ENCODE measurements at places on chromosomes 13 and 19.

- DNase-seq = no peak
Measured at GRCh38 chr13:98476106-98476505, 100.8 kb downstream of the STK24 start.

DNA sequence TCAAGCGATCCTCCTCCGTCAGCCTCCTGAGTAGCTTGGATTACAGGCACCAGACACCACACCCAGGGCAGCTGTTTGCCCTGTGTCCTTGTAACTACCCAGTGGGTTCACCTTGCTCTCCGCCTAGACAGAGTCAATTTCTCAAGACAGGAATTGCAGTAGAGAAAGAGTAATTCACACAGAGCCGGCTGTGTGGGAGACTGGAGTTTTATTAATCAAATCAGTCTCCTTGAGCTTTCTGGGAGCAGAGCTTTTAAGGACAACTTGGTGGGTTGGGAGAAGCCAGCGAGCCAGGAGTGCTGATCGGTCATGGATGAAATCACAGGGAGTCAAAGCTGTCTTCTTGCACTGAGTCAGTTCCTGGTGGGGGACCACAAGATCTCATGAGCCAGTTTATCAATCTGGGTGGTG is 20.6 kb upstream of the ADGRE1 start:
- no peak for DNase-seq

DNA sequence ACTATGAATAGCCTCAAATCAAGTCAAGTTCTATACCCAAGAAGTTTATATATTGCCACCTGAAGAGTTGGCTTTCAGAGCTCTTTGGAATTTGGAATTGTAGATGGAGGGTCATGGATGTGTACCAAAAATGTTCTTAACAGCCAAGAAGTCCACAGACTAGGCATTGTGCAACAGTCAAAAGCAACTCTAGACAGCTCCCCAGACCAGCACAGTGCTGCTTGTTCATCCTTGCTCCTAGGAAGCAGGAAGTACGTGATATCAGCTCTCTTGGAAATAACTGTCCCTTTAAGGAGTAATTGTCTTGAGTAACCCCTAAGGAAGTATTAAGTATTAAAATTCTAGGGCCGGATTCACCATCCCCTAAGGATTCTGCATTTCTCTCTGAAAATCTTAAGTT is 30.7 kb upstream of the IL17D start:
- no peak for DNase-seq

GRCh38 chr19:40703029-40703755 is 12.7 kb upstream of the NUMBL start:
- DNase-seq = no peak

- peak; percentile 57 for DNase-seq
Measured at GRCh38 chr13:72726726-72727416, 558 bp downstream of the MZT1 start.

GRCh38 chr19:48511800-48512503 is at the start of gene LMTK3:
LMTK3 (minus strand) TSS chr19:48511835; CDS start chr19:48511576, 259 bp downstream.
- DNase-seq = peak; percentile 90

DNA sequence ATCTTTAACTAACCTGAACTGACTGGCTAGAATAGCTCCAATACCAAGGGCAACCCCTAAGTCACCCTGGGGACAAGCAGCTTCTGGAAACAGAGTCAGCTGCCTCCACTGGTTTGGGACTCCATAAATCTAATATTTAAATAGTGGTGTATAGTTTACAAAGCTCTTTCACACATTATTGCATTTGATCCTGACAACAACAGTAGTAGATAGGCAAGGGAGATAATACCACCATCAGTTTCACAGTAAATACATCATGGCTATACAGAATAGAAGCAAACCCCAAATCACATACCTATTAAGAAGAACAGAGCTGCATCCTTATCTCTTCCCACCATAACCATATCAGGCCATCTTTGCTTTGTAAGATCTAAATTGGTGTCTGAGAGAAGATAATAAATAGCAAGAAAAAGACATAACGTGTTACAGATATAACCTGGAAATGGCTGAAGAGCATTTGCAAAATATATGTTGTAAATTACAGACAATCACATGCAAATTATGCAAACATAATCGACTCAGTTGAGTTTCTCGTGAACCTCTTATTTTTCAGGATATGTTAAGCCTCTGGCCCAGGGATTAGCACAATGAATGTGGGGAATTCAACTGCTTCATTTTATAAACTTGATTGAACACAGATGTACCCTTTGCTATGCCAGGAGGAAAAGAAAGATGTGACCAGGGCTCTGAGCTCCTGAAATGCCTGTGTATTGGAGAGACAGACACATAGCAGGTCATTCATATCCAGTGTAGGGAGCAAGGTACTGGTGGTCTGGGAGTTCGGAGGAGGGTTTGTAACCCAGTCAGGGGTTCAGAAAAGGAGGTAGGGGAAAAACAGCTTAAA is 142.5 kb downstream of the SLC7A1 start:
- no peak for DNase-seq

GRCh38 chr19:50384685-50385535 is 763 bp downstream of the POLD1 start:
- DNase-seq = no peak

DNA sequence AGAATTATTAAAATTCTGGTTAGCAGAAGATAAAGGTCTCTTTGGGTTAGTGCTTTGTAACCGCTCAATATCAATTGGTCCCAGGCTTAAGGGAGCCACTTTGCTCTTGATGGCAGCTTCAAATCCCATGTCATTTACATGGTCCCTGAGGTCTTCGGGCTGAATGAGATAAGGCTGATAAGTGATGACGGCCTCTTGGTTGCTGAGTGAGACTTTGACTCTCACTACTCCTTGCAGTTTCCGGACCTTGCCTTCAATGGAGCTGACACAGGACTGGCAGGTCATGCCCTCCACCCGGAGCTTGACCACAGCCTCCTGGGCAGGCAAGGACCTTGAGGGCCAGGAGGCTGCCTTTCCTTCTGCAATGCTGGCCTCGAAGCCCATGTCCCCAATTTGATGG is 36.8 kb downstream of the ATP7B start:
- no peak for DNase-seq

- no peak for DNase-seq
Measured at GRCh38 chr19:12695096-12695495, 1.3 kb downstream of the FBXW9 start.

GRCh38 chr13:74443631-74444030 is 309.4 kb upstream of the KLF12 start:
- no peak for DNase-seq

DNA sequence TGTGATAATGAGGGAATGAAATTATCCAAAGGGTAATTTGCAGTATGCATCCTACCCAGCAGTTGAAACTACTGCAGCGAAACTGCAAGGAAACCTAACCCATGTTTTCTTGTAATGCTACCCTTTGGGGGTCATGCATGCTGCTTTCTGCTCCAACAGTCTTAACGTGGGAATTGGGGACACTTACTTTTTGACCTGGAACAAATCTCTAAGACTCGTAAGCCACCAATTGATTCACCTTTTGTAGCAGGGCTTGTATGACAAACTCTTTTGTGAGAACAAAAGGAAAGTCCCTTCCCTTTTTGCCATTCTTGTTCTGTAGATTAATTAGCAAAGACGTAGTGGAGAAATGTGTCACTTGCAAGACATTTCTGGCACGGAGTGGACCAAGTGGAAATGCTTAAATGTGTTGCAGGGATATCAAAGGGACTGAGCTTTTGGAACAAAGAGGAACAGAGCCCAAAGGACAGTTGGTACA is 27.4 kb downstream of the LRCH1 start:
- no peak for DNase-seq

GRCh38 chr13:66440938-66441337 is 789.2 kb downstream of the PCDH9 start:
- no peak for DNase-seq

DNA sequence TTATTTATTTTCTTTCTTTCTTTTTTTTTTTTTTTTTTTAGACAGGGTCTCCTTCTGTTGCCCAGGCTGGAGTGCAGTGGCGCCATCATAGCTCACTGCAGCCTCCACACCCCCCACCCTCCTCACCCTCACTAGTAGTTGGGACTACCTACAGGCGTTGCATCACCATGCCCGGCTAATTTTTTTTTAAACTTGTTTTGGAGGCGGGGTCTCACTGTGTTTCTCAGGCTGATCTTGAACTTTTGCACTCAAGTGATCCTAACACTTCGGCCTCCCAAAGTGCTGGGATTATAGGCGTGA is 33.6 kb downstream of the GJA3 start:
- DNase-seq = no peak

DNA sequence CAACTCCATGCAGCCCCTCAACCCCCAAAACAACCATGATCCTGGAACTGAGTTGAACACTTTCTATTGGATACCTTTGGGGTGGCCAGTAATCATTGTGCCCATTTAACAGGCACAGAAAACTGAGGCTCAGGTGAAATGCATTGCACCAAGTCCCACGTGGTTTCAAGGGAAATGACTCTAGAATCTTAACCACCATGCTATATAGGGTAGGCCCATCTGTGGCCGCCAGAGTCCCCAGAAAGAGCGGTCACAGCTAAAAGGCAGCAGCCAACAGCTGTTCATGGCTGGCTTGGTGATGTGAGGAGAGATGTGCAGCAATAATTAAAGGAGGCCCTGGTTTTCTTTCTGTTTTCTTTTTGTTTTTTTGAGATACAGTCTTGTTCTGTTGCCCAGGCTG is 2.6 kb downstream of the CNN1 start:
- DNase-seq = no peak

DNA sequence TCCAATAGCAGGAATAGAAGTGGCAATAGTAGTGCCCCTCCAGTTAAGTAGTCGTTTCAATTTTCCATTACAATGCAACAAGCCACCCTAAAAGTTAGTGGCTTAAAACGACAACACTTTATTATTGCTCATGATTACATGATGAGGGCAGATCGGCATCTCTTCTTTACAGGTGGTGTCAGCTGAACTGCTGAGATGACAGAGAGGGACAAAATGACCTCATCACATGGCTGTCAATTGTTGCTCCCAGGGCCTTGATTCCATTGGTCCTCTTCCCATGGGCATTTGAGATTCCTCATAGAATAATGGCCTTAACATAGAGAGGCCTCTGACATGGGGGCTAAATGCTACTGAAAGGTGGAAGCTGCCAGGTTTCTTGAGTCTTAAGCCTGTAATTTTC is 679.8 kb upstream of the KLHL1 start:
- DNase-seq = peak; percentile 3

GRCh38 chr19:12838886-12839756 is 806 bp downstream of the MAST1 start:
- DNase-seq = peak; percentile 49

- no peak for DNase-seq
Measured at GRCh38 chr13:46179491-46179908, 2.5 kb downstream of the LCP1 start.

DNA sequence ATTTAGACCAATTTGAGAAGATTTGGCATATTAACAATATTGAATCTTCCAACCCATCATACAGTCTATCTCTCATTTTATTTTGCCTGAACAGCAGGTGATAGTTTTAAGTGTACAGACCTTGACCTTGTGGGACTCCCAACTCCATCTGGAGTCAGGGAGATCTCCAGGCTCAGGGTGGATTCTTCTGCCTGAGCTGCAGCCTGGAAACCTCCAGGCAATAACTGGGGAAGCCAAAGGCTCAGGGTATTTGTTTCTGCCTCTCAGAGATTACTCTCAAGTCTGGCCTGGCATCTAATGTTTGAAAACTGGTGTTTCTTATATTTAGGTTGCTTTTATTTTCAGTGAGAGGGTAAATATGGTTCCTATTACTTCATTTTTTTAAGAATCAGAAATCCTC is 102.1 kb upstream of the C1QTNF9B start:
- no peak for DNase-seq

DNA sequence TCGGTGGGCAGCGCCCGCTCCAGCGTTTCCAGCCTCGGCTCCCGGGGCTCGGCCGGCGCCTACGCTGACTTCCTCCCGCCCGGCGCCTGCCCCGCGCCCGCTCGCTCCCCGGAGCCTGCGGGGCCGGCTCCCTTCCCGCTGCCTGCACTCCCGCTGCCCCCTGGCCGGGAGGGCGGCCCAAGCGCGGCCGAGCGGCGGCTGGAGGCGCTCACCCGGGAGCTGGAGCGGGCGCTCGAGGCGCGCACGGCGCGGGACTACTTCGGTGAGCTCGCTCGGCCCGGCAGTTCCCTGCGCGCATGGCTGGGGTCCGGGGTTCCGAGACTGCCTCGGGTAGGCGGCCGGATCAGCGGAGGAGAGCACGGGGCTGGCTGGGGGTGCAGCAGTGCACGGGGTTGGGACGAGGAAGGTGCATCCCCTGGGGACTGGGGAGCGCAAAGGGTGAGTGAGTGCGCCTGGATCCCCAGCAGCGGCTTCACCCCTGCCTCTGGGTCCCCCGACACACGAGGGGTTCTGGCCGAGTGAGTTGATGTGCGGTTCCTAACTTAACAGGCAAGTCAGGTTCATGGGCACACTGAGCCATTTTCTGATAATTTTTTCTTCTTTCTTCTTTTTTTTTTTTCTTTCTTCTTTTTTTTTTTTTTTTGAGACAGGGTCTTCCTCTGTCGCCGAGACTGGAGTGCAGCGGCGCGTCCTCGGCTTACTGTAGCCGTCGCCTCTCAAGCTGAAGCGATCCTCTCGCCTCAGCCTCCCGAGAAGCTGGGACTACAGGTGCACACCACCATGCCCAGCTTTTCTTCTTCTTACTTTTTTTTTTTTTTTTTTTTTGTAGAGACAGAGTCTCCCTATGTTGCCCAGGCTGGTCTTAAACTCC is 1.1 kb downstream of the WTIP start:
- no peak for DNase-seq

GRCh38 chr13:51738226-51738905 is 65.6 kb downstream of the DHRS12 start:
- no peak for DNase-seq

DNA sequence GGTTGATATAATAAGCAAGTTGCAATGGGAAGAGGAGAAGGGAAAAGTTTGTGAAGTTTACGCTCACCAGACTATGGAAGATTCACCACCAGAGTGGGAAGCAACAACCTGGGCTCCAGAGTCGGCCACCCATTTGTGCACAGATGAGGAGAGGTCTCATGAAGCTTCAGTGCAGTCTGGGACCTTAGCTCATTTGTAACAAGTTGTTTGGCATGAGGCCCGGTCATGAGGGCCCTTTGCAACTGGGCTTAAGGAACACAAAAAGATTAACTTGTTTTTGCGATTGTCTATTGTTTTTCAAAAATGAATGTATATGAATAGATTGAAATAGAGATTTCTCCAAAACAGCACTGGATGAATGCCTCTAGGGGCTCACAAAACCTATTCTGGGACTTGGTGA is 94.2 kb downstream of the ZNF737 start:
- no peak for DNase-seq

GRCh38 chr13:23074075-23074828 is 106.5 kb upstream of the SGCG start:
- peak; percentile 43 for DNase-seq

GRCh38 chr19:2194513-2195078 is 30.9 kb downstream of the DOT1L start:
- no peak for DNase-seq

DNA sequence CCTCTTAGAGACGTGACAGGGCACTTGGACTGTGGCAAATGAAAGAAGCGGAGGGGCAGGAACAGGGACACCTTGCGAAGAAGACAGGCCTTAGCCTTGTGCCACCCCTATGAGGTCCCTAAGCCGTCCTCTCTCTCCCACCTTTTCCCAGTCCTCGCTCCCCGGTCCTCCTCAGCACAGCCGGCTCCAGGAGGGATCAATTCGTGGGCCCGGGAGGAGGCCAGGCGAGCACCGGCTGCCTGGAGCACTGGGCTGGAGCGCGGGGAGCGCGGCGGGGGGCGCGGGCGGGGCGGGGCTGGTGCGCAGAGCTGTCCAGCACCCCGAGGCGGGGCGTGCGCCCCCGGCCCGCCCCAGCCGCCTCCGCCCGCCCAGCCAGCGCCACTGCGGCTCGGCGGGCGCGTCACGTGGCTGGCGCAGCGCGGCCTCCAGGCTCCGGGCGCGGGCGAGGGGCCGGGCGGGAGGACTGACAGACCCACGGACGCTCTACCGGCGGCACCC is at the start of gene LRP3:
LRP3 (plus strand) TSS at position 466 of the 498 bp plus-strand sequence. CDS start 456 bp downstream, outside the sequence.
- DNase-seq = peak; percentile 31
